Activated CD4-positive, CD25-positive, alpha-beta regulatory T cell treated with anti-CD3 and anti-CD28 coated beads, Interleukin-2, amount 50 U/mL, for 16 hours (primary cell): ENCODE measurements at places on chromosomes 11 and 22.

GRCh38 chr11:17257196-17257595 is 19.3 kb upstream of the NUCB2 start:
- DNase-seq: no peak

DNA sequence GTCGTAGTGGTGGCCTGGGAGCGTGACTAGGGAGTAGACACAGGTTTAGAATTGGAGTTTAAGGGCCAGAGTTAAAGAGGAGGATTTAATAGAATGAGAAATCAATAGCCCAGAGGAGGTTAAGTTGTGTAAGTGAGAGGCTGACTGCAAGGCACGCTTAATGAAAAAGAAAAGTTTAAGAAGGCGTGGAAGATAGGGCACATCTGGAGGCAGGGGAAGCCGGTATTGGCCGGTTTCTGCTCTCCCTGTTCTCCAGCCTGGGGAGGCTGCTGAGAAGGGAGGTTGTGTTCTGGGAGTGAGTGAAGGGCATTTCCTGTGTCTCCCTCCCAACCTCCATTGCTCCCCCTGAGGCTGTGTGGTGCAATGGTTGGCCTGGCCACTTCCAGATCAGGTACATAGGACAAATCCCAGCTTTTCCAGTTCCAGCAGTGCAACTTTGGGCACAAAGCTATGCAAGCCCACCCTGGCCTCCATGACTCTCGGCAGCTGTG is 6.3 kb downstream of the GRIK4 start:
- no peak for DNase-seq

DNA sequence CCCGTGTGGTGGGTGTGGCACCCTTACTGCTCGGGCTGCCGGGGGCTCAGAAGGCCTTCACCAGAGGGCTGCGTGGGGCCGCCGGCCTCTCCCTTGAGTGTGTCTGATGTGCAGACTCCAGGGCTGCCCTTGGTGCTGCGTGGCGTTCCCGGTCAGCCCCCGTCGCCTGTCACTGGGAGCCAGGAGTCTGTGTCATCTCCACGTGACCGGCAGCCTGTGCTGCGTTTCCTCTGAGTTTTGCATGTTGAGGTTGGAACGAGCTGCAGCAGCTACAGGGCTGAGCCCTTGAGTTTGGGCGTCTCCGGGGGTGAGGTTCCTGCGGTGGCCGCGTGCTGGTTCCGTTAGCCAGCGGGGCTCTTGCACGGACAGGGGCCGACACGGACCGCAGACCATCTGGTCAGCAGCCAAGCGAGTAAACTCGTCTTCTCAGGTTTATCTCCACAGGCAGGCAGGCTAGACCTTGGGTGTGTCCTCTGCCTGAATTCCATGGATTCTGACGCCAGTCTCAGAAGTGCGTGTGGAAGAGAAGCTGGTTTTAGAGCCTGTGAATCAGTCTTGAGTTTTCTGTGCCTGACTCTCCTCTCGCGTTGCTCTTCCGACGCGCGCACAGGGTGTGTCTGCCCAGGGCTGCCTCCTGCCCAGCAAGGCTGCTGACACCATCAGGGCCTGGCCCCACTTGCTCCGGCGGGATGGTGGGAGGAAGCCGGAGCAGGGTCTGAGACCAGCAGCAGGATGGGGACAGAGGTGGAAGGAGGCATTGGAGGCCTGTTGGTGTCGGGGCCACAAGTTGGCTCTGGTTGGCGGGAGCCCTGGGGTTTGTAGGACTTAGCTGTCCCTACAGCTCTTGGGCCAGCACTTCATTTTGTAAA is 10.5 kb downstream of the PTDSS2 start:
- DNase-seq: no peak

DNA sequence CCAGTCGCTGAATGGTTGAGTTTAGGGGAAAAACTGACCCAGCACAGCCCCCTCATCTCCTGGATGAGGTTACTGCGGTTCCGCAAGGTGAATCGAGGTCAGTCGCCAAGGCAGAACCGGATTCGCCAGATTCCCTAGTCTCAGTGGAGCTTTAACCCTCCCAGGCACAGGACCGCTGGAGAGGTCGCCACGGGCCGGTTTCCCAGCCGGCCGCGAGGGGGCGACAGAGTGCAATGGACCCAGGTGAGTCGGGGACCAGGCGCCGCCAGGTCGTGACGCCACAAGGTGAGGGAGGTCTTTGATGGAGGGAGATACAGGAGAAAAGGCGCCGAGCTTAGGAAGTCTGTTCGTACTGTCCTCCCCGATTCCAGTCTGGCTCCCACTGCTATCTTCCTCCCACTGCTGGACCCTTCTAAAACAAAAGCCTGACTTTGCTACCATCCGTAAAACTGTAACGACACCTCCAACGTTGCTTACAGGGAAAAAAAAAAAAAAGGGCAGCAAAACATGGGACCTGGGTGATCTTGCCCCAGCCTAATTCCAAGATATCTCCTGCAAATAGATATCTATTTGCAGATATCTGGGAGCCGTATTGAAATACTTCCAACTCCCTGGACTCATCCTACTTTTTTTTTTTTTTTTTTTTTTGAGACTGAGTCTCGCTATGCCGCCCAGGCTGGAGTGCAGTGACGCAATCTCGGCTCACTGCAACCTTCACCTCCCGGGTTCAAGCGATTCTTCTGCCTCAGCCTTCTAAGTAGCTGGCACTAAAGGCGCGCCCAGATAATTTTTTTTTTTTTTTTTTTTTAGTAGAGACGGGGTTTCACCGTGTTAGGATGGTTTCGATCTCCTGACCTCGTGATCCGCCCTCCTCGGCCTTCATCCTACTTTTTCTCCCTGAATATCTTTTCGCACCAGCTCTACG is 1.4 kb upstream of the GGA1 start:
- peak; percentile 80 for DNase-seq

DNA sequence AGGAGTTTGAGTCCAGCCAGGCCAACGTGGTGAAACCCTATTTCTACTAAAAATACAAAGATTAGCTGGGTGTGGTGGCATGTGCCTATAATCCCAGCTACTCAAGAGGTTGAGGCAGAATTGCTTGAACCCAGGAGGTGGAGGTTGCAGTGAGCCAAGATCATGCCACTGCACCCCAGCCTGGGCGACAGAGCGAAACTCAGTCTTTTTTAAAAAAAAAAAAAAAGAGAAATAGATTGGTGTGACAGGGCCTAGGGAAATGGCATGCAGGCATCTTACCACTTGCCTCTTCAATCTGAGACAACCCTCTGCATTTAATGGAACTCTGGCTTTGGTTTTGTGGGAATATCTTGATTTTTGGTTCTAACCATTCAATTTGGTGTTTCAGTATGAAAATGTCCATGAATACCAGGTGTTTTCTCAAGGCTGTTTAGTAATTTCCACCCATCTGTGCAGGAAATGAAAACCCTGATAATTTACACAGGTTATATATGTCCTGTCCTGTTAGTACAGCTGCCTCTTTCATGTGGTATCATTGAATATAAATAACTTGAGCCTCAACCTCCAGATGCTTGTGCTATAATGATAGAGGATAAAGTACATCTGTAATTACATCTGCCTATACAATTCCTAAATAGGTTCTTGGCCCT is 8.4 kb downstream of the XBP1 start:
- DNase-seq: no peak

DNA sequence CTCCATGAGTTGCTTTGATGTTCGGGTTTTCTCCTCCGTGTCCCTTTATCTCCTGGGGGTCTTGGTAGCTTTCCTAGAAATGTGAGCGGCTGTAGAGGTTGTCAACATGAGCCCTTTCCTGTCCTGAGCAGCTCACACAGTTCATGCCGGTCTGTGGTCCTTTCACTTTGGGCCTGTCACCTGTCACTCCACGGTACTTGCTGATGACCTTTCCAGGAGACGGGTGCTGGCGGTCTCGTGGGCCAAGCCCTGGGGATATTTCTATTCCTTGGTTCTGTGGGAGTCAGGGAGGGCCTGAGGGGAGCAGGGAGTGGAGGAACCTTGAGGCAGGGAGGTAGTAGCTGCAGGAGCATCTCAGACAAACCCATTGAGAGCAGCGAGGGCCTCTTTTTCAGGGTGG is 20.9 kb upstream of the FGF4 start:
- no peak for DNase-seq

DNA sequence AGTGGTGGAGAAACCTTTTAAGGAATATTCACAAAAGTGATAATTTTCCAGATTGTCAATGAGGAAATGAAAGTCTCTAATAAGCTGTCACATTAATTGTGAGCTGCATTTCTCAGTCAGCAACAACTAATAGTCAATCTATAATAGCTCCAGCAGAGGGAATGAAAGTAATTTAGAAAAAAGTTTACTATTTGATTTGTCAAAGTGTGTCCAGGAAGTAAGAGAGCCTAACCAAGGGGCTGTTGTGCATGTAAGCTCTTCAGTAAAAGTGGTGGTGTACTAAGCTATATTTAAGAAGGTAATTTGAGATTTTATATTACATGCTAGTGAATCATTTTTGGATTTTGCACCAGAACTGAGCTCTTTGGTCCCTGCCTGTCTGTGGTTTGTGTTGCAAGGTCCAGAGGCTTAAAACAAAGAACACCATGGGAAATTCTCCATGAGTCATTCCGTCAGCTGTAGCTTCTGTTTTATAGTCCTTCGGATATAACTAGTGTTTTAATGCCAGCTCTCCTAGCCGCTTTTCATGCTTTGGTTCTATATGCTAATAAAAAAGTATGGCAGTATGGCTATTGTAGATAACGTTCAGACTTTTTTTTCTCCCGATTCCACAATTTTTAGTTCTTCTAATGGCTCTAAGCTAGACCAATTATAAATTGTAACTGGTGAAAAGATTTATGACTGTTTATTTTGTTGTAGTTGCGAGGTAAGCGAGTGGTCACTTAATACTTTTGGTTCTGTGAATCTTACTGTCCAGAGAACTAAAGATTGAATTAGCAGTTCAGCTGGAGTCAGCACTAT is 64.6 kb downstream of the ARHGEF12 start:
- no peak for DNase-seq

DNA sequence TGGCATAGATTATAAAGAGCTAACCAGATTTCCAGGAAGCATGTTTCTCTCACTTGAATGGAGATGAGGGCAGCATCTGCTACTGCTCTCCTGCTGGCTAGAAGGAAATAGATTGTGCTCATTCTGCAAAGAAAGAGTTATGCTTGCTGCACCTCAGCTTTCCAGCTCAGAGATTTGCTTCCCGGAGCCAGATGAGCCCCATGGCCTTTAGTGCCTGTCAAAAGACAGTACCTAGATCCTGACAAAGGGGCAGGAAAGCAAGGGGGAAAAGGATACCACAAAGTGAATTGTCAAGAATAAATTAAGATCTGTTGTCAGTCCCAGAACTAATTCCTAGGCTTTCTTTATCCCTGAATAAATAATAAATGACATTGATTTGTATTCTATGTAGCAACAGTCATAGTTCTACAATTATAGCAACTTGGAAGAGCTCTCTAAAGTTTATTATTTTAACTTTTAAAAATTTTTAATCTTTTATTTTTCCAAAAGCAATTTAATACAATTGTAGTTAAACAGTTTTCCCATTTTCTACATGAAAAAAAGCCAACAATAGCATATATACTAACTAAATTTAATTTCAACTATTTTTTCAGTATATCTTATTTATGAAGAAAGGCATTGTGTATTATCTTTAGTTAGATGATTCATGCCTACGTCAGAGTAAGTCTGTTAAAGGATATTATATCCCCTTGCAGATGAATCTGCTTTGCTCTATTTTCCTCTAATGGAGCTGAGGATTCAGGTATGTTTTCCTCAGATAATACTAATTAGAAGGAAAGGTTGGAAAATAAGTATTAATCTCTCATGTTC is 306.1 kb upstream of the DDI1 start:
- no peak for DNase-seq

DNA sequence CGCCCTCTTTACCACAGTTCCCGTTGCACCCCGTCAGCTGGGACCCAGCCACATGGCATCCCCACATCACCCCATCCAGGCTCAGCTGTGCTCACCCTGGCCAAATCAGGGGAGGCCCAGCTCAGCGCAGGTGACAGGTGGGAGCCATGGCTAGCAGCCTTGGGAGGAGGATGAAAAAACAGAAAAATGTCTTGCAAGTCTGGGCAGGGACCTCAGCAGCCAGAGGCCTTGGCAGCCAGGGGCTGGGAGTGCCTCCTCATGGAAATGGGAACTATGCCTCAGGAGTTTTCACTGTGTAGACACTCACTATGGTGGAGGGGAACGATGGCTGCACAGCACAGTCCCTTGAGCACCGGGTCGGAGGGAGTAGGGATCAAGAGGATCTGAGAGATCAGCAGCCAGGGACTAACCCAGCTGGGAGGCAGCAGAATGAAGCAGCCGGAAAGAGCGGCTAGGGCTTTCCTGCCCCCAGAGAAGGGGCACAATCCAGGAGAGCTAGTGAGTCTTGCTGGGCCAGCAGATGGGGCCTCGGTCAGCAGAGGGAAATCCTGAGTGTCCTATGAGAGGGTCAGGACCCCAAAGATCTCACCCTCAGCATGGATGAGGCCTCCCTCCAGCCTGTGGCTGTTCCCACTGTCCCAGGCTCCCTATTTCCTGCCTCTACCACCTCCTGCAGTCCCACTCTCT is 6.2 kb upstream of the FTH1 start:
- DNase-seq: no peak

DNA sequence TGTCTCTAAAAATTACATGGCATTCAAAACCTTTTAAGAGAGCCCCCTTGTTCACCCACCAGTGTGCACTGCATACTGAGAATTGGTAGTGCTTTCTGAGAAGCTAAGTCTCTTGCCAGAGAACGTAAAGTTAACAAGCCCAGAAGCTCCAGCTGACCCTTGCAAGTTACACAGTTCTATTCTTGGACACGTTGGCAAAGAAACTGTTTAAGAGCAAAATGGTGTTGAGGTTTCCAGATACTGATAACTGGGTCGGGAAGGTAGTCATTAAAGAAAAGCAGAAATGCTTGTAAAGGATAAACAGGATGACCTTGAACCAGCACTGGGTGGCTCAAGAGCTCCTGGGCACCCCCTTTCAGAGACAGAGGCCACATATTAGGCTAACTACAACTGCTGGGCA is 284.8 kb downstream of the CADM1 start:
- DNase-seq: no peak

DNA sequence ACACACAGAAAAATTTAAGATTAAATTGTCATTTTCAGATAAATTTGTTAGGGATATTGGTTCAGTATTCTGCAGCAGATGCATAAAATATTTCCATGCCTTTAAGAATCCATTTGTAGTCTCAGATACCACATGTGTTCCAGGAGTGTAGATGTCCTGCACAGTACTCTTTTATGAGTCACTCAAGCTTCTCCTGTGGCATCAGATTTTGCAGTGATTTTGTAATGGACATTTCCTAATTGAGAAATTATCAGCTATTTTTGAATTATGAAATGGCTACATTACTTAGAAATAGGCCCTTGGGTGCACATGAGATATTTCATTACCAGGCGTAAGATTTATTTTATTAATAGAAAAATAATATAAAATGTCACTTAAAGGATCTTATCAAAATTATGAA is 18.9 kb downstream of the MMP3 start:
- no peak for DNase-seq
